ENCODE measurements at places on chromosomes 12 and 14. TPM values are rescaled to one million over a fixed set of nuclear protein-coding genes. Genes with fewer than 3 reads are reported as not detected.

Gene ZFYVE26
- total RNA-seq: 11.1 TPM

Gene LUM
- 46.1 TPM for total RNA-seq

Gene GPR65
- total RNA-seq: 0.28 TPM

Gene CLEC4A
- total RNA-seq: 0.28 TPM

Gene AHNAK2
- total RNA-seq: 7.9 TPM

Gene PIK3C2G
- not detected for total RNA-seq

Gene PRR13
- 31.4 TPM for total RNA-seq

Gene RNF212B
- not detected for total RNA-seq

Gene RAD52
- 11.3 TPM for total RNA-seq

Gene KRT75
- total RNA-seq: not detected

Gene PDZRN4
- not detected for total RNA-seq

Gene IL22
- total RNA-seq: not detected

Gene SLC24A4
- total RNA-seq: under 0.01 TPM

Data from IMR-90 (cell line).